OCI-LY7 (cell line): ENCODE measurements at places on chromosomes 6 and 20.

- DNase-seq: no peak
Measured at GRCh38 chr20:12110711-12111110, 193.0 kb downstream of the BTBD3 start.

DNA sequence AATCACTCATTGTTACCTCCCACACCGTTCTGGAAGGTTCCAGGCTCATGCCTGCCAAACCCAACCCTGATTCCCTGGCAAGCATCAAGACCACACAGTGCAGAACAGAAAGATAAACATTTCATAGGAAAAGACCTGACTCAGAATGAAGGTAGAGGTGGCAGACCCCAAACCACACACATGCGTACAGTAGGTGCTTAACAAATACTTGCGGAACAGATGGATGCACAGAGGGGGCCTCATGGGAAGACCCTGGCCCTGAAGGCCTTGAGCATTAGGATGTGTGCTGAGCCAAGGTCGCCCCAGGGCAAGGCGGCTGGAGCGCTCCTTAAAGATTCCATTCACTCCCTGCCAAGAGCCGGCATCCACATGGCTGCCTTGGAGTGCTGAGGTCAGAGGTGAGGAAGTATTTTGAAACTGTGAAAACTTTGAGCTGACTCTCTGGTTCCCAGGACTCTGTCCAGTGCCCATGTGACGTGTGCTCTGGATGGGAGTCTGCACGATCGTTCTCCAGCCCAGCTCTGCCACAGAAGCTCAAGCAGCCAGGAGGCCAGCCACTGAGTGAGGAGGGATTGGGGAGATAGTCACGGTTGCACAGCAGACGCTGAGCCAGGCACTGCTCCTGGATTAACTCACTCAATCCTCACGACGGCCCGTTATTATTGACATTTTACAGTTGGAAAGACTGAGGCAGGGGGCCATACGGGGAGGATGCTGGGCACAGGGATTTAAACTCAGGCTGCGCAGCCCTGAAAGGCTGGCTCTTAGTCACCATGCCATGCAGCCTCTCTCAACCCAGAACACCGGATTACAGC lies 65.5 kb upstream of the AFDN start:
- DNase-seq: no peak

GRCh38 chr6:11761744-11762620 lies 16.6 kb downstream of the ADTRP start:
- no peak for DNase-seq

GRCh38 chr20:23149623-23150279 lies 63.6 kb upstream of the CD93 start:
- DNase-seq: no peak

DNA sequence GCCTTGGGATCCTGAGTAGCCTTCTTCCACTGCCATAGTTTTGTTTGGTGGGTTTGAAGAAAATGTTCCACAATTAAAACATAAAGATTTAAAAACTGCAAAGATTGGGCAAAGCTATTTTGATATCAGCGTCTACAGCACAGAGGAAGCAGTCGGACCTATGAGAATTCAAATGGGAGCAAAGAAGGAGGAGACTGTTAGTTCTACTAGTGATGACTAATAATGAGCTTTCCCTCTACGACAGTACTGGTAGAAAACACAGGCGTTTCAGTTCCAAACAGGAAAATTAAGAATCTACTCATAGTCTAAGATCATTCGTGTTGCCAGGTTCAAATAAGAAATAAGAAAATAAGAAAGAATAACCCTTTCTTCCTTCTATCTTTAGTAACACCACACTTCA lies 121.2 kb downstream of the INSM1 start:
- no peak for DNase-seq
